ENCODE measurements at places on chromosomes 3 and 15.

- no peak for DNase-seq
These were observed 6.9 kb downstream of the DENND4A start for GRCh38 chr15:65785151-65785550.

DNA sequence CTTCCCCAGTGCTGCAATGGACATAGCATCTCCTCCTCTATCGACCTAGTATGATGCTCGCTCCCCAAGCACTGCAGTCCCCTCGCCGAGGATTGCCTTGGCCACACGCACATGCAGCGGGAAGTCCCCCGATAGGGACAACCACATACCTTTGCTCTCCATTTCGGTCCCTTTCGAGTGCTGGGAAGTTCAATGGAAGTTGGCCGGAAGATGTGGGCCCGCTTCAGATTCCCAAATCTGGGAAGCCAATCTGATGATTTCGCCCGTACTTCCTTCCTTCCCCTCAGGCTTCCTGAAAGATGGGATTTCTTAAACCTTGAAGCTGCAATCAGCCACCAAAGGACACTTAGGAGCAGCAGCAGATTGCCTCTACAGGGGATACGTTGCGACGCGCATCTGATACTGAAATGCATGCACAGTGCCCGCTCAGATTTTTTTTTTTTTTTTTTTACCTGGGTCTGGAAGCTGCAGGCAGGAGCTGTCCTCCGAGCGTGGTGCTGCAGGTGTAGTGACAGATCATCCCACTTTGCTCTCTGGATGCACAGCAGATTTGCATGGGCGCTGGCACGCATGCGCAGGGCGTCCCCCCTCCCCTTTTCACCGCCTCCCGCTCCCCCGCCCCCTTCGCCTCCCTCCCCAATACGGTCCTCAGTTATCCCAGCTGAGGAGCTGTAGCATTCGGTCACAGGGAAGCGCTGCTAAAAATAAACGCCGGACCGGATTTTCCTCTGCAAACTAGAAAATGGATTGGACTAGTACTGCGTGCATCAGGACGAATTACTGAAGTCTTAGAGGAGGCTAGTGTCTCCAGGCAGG lies at the start of gene FGF12:
TSS of gene FGF12 (minus strand) at position 510 of the 816 bp plus-strand sequence.
- DNase-seq: peak; percentile 90

DNA sequence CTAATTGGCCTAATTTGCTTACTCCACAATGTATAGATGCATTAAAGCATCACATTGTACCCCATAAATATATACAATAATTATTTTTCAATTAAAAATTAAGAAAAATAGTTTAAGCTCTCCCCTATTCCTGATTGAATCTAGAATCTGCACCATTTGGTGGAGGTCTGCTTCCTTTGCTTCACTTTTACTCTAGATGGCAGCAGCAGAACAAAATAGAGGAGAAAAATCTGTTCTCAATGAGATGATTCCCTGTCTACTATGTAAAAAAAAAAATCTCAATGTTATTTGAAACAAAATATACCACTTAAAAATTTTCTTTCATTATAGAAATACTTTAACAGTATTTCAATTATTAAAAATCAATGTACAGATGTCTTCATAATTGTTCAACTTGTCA lies 109.6 kb upstream of the FXR1 start:
- no peak for DNase-seq

- peak; percentile 77 for DNase-seq
These were observed 14.3 kb downstream of the ZIC4 start for GRCh38 chr3:147391781-147392624.

DNA sequence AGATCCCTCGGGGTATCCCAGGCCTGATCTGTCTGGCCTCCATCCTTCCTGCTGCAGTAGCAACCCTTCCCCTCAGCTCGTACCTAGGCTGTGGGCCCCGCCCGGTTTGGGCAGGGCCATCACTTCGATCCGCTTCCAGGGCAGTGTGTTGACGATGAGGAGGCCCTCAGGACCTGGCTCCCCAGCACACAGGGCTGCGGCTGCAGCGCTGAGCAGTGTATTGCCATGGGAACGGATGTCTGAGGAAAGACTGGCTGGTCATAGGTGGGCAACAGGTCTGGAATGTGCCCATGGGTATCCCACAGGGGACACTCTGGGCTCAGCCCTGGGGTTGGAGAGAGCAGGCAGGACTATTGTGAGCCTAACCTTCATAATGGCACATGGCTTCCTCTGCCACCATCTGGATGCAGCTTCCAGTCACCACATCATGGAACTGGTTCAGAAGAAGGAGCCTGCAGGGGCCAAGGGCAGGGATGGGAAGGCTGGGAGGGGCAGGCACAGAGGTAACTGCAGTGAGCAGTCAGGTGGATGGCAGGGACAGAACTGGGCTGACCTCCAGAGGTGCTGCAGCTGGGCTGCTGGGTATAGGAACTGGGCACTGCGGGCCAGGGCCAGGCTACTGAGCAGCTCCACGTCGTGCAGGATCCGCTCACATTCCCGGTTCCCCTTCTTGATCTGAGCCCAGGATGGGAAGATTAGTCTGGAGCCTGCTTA lies 8.7 kb downstream of the MAN2C1 start:
- no peak for DNase-seq

DNA sequence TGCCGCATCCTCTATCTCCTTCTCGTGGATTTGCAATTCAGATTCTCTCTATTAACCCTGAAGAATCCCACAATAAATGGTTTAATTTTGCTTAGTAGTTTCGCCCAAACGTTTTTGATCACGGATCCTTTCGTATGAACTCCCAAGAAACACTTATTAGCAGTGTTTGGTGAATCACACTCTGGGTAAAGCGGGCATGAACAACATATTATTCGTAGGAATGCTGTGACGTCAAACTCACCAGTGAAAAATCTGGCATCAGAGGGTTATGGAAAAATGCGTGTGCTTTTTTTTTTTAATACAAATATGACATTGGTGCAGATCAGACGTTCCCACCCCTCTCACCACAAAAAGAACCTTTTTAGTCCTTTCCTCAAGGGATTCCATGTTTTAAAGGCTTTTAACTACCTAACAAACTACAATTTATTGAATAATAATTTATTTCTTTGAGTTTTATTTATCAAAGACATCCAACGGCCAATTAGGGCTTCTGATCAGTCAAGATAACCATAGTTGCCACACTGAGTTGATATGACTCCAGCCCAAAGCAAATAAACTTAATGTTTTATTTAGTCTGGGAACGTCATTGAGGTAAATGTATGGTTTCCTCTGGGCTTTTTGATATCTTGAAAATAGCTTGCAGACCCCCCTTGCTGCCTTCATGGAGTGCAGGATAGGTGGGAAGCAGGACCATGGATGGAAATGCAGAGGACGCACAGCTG lies 45.5 kb upstream of the CGNL1 start:
- no peak for DNase-seq

DNA sequence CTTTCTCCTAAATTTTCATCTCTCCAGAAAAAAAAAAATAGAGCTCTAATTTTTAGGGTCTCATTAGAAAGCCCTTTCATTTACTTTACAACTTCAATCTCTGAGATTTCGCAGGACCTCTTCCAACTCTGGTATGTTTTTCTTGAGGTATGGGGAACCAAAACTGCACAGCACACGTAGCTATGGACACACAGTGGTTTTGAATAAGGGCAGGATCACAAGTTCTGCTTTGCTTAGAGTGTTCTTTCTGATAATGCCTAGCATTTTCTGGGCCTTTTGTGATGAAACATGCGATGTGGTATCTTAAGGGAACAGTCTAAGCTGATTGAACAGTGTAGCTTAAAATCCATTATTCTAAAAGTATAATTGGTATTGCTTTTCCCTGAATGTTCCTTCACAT lies 25.3 kb downstream of the ZNF592 start:
- DNase-seq: no peak

GRCh38 chr3:170360916-170361315 lies 3.4 kb downstream of the SKIL start:
- no peak for DNase-seq

- DNase-seq: no peak
These were observed 404.6 kb upstream of the C2CD4B start for GRCh38 chr15:62569460-62570404.

GRCh38 chr3:16177962-16178627 lies 3.6 kb downstream of the GALNT15 start:
- no peak for DNase-seq

GRCh38 chr15:96106628-96107027 lies 223.9 kb upstream of the NR2F2 start:
- no peak for DNase-seq

DNA sequence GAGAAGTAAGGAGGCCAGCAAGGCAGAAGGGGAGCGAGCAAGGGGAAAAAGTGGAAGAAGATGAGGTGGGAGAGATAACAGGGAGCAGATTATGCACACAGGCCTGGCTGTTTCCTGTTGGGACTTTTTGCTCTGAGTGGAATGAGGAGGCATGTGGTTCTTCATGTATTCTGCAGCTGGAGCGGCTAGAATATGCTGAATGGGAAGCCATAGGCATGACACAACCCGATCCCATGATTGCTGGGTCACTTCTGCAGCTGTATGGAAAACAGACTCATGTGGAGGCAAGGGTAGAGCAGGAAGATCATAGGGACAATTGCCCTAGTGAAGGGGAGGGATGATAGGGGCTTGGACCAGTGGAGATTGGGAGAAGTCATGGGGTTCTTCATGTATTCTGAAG lies 206.0 kb upstream of the SUCLG2 start:
- DNase-seq: no peak

DNA sequence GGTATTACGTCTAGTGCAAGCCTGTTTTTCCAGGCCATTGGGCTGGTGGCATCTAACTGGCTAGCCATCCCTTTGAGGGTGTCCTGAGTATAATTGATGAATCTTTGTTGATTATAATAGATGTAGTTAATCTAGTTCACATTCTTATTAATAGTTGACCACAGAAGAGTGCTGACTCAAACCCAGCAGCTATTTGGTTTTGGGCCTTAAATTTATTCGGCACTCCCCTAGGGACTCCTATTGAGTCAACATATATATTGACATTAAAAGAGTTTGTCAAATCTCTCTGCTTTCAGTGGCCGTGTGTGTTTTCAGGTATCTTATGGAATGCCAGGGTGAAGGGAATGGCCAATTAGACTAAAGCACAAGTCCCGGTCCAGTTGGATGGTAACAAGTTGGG lies 19.7 kb downstream of the ARL8B start:
- DNase-seq: no peak
